NCI-H774 (cell line): ENCODE measurements at places on chromosomes 16 and 17.

DNA sequence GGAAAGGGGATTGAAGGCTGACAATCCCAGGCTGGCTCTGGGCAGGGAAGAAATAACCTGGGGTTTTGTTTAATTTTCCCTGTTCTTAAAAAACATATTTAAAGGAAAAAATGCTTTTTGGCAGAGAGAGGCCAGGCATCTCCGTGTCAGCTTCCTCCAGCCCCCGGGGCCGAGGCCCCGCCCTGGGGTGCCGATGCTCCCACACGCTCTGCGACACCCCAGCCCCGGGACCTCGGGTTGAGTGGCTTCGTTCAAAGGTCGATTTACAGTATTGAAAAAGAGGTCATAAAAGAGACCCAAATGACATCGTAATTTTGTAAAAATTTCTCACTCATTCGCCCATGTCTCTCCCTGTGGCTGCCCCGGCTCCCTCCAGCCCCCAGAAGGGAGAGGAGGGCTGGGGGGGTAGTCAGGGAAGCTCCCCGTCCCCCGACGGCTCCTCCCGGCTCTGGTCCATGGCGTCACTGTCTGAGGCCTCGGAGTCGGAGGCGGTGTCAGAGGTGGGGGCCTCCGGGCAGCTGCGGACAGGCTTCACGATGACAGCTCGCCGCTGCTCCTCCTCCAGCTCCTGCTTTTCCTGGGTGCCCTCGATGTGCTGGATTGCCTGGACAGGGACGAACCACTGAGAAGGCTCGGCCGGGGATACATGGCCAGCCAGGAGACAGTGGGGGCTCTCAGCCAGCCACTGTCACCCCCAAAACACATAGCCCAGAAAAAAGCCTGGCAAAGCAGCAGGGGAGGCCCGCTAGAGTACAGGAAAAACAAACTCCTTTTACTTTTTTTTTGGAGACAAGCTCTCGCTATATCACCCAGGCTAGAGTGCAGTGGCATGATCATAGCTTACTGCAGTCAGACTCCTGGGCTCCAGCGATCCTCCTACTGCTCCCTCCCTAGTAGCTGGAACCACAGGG lies 14.9 kb downstream of the TFAP4 start:
- no peak for DNase-seq

DNA sequence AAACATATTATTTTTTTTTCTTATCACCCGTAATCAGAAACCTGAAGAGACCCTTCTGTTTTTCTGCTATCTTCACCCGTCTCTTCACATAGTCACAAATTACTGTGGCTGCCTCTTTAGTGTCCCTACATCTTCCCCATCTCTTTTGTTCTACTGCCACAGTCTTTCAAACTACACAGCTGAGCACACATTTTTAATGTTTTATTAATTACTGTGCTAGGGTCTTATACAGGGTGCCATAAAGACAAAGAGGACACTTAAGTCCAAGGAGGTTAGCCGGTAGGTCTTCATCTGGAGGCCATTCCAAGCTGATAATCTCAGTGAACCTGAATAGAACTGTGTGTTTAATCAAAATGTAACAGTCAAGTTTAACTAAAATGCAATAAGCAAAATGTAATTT lies 20.7 kb downstream of the CNTNAP4 start:
- no peak for DNase-seq

- DNase-seq: no peak
These were observed 106.8 kb downstream of the METRNL start for GRCh38 chr17:83186226-83186625.

- DNase-seq: no peak
These were observed 604.7 kb upstream of the SALL1 start for GRCh38 chr16:51755577-51756355.

GRCh38 chr17:49576088-49576916 lies 631 bp downstream of the NXPH3 start:
- DNase-seq: peak; percentile 5

GRCh38 chr17:65292430-65292829 lies 155.3 kb downstream of the RGS9 start:
- DNase-seq: no peak

- DNase-seq: no peak
These were observed 45.8 kb upstream of the ZNF423 start for GRCh38 chr16:49901711-49902110.

DNA sequence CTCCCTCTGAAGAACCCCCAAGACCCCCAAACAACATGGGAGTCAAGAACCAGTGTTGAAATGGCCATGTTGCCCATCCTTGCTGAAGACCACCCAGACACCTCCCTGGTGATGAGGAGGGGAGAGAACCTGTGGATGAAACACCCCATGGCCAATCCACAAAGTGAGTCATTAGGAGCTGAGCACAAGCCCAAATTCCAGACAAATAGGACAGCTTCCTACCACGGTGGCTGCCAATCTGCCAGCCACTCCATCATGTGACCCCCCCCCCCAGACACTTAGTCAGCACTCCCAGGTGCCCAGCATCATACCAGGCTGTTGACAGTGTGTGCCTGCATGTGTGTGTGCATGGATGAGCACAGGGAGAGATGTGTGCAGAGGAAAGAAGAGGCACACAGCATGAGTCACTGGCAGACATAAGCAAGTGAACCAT lies 26.4 kb upstream of the RPL38 start:
- DNase-seq: no peak

DNA sequence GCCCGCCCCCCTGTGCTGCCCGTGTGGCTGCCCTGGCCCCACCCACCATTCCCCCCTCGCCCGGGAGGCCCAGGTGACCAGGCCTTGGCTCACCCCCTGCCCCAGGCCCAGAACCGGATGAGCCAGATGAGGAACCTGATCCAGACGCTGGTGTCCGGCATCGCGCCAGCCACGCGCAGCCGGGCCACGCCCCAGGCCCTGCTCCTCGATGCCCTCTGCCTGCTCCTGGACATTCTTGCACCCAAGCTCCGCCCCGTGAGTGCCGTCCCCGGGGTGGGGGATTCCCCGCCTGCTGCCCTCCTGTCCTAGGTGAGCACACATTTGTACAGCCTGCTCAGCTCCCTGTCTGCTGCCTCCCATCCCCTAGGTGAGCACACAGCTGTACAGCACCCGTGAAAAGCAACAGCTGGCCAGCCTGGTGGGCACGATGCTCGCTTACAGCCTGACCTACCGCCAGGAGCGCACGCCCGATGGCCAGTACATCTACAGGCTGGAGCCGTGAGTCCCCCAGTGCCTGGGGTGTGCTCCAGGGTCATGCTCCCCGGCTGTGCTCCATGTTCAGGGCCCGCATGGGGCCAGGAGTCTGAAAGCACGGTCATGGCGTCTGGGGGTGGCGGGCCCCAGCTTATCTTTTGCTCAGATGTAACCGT lies 4.8 kb downstream of the GNG13 start:
- DNase-seq: no peak

GRCh38 chr17:19579867-19580565 lies 46.4 kb downstream of the SLC47A1 start:
- no peak for DNase-seq

- no peak for DNase-seq
These were observed 98.5 kb downstream of the RAP1GAP2 start for GRCh38 chr17:2894782-2895181.

GRCh38 chr16:84606081-84606875 lies 11.6 kb downstream of the COTL1 start:
- no peak for DNase-seq

- no peak for DNase-seq
These were observed 23.1 kb downstream of the ZFPM1 start for GRCh38 chr16:88476203-88476602.

DNA sequence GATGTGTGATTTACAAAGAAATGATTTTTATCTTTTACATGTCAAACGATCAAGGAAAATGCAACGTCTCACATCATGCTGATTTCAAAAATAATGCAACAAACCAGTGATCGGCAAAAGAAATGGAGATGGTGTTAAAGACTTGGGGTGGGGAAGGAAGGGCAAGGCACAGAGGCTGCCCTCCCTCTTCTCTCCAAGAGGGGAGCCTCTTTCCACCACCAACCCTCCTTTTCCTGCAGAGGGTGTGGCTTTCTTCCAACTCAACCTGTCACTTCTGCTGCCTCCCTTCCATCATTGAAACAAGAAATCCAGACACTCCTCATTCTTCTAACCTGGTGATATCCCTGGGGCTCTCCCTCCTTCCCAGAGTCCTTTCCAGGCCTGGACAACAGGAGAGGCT lies 320.8 kb downstream of the SLC39A11 start:
- no peak for DNase-seq

- no peak for DNase-seq
These were observed 53.7 kb downstream of the RPH3AL start for GRCh38 chr17:298791-299450.

- no peak for DNase-seq
These were observed 81.3 kb downstream of the SDK2 start for GRCh38 chr17:73562896-73563295.

DNA sequence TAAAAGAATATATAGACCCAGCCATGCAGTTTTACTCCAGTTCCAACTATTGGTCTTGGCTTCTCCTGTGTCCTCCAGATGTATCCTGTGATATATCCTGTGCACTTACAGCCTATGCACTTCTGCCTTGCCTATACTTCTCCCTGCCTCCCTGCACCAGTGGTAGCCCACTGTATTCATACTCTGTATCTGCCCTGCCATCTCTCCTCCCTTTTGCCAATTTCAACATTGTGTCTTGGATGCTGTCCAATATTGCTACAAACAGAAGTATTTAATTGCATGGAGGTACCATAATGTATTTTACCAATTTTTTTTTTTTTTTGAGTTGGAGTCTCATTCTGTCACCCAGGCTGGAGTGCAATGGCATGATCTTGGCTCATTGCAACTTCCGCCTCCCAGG lies 242.7 kb downstream of the HAPSTR1 start:
- no peak for DNase-seq

GRCh38 chr17:34579979-34580684 lies 750 bp downstream of the TMEM132E start:
- no peak for DNase-seq

GRCh38 chr16:86091976-86092375 lies 193.0 kb downstream of the IRF8 start:
- no peak for DNase-seq

DNA sequence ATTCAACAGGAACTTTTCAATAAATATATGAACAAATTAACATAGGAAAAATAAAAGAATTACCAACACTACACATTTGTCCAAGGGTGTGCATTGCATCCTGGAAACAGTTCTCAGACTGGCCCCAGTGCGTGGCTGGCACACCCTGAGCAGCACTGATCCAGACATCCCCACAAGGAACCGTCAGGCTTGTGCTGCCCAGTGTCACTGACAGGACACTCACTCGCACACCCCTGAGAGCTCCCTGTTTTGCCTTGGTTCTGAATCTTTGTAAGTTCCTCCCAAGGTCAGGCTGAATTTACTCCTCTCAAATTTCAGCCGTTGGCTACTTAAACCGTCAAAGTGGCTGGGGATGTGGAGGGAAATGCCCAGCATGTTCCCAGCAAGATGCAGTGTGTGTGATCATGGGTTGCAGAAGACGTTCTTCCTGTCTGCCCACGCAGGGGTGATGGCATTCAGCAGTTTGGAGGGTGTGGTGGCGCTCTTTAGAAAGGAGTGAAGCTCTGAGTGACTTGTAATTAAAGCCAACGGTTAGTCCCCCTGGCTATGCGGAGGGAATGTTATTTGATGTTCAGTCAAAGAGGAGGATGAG lies 1.7 kb downstream of the MT2A start:
- no peak for DNase-seq

GRCh38 chr16:30493941-30494488 lies 21.5 kb downstream of the ITGAL start:
- no peak for DNase-seq

GRCh38 chr17:2244545-2245525 lies 58.8 kb downstream of the SMG6 start:
- peak; percentile 15 for DNase-seq

- DNase-seq: no peak
These were observed 317.7 kb upstream of the TBX2 start for GRCh38 chr17:61081959-61082358.

- no peak for DNase-seq
These were observed 10.1 kb upstream of the TANGO6 start for GRCh38 chr16:68833251-68833650.

DNA sequence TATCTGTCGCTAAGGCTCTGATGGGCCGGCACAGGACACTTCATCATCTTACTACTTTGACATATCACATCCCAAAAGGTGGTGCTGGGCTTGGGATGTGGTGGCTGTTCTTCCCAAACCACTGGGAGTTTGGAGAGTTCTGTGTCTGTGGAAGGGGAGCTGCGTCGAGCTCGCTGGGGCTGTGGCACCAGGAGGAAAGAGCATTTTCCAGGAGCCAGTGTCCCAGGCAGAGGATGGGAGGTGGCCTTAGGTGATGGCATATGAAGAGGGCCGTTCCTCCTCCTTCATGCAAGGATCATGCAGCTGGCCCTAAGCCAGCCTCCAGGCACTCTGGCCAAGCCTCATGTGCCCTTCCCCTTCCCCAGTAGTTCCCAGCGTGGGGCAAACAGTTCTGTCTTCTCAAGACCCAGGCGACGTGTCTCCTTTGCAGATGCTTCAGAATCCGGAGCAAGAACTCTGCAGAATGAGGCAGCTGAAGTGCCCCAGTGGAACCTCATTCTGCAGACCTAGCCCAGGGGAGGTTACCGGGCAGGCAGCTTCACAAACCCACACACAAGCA lies 89.4 kb upstream of the TNRC6C start:
- DNase-seq: no peak

DNA sequence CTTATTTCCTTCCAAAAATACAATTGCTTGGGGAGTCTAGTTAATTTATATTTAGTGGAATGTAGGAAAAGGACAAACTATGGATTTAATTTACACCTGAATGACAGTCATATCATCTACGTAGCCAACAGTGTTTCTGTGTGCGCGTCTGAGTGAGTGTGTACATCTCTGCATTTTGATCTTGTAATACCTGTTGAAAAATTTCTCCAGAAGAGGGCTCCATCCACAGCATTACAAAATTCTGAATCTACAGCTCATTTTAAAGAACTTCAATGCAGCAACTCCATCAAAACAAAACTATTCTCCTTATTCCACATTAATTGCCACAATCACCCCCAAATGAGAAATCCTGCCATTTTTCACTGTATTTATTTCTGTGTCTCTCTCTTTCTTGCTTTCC lies 3.9 kb downstream of the CDH13 start:
- no peak for DNase-seq

DNA sequence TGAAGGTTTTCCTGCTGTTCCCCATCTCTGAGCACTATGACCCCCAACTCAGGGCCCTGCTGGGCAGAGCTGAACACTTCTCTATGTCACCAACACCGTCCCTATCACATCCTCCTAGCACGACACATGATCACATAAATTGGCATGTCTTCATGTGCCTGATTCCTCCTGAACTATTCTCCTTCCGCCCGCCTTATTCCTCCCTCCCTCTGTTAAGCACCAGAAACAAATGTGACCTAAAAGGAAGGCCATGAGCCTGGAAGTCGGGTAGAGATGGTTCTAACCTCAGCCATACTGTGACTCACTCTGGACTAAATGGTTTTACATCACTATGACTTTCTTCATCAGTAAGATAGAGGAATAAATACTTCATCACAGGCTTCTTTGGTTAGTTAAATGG lies 80.8 kb upstream of the DYNLRB2 start:
- DNase-seq: no peak

- DNase-seq: no peak
These were observed 1.2 kb downstream of the HSDL1 start for GRCh38 chr16:84143784-84144199.
